NCI-H187 (cell line): ENCODE measurements at places on chromosomes 7 and 10.

- no peak for DNase-seq
These were observed 1116.7 kb downstream of the REEP3 start for GRCh38 chr10:64637939-64638338.

GRCh38 chr10:26621889-26622711 lies 75.4 kb upstream of the PDSS1 start:
- no peak for DNase-seq

DNA sequence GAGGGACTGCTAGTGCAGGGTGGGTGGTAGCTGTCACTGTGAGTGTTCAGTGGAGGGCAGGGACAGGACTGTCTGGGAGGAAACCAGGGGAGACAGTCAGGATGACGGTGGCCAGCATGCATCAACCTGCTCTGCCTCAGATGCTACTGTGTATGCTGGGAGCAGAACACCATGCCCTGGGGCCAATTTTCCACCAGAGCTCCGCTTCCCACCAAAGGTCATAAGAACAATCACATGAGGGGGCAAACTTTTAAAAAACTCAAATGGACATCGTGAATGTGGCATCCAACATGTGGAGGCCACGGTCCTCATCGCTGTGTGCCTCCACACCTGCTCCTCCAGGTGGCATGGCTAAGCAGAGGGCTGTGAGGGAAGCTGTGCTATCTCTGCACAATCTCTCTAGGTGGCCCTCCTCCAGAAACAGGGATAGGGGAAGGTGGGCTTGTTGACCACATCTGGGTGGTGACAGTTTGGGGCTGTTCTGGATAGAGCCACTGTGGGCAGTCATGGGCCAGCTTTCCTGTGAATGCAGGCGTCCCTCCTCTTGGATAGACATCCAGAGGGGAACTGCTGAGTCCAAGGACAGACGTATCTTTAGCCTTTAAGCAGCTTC lies 411.0 kb downstream of the PTPRN2 start:
- DNase-seq: no peak

DNA sequence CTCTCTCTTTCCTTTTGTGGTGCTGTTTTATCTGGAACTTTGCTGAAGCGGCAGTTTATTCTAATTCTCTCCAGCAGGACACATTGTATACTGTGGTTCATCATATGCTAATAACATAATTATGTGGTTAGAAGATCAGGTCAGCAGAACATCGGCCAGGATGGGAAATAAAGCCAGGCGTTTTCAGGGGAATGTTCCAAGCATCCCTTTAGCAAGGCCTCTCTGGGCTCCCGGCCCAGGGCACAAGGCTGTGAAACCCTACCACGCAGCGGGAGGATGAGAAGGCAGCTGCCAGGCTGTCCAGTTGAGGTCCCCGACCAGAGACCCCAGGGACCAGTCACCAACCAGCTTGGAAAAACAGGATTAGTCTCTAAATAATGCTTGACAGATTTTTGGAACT lies 112.2 kb upstream of the GALNT17 start:
- DNase-seq: no peak

- DNase-seq: no peak
These were observed 24.6 kb upstream of the AKR1B10 start for GRCh38 chr7:134502463-134503371.

- no peak for DNase-seq
These were observed 307.3 kb downstream of the SORCS1 start for GRCh38 chr10:106857213-106857612.

GRCh38 chr10:111890046-111890445 lies 293.5 kb downstream of the GPAM start:
- DNase-seq: no peak

- no peak for DNase-seq
These were observed 28.7 kb downstream of the MALRD1 start for GRCh38 chr10:19077276-19077675.

DNA sequence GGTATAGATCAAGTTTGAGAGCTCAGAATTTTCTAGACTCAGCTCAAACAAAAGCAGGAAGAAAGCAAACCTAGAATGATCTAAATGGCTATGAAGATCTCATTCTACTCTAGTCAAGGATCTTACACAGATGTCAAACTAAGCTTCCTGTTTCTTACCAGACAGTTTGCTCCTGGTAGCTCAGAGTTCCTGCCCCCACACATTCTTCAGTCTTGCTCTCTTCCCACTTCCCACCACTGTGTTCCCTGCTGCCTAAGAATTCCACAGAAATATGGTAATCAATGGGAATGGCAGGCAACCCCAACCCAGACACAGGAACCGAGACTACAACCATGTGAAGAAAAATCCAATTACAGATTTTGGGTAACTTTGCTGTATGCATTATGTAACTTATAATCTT lies 133.4 kb upstream of the PTN start:
- no peak for DNase-seq

DNA sequence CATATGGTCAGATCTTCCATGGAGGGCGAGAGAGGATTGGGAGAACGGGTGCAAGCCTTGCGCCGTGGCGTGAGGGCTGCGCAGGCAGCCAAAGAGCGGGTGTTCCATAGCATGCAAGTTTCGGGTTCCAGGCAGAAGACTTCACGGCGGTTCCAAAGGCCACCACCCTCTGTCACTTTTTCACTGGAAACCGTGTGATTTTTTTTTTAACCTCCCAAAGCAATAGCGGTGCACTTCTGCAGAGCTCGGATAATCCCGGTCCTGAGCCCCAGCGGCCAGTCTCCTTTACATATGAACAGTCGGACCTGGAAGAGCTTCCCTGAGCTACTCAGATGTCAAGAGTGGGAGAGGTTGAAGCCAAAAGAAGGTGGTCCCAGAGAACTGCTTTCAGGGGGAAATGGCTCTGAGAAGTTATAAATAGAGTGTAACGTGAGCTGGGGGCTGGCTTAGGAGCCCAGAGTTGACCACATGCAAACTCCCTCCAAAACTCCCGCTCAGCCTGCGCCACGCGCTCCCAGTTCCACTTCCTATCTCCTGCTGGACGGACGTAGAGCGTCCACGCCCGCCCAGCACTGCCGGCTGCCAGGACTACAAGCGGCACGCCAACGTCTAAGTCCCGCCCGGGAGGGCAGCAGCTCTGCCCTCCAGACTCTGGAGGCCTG lies at the start of gene MEOX2:
MEOX2 (minus strand) TSS at position 389 of the 662 bp plus-strand sequence; CDS start at position 108, 281 bp downstream.
- DNase-seq: no peak

- no peak for DNase-seq
These were observed 115.0 kb upstream of the AFAP1L2 start for GRCh38 chr10:114519306-114519669.

GRCh38 chr7:128108129-128108528 lies 76.9 kb upstream of the LRRC4 start:
- no peak for DNase-seq

- DNase-seq: no peak
These were observed 8.4 kb downstream of the SORBS1 start for GRCh38 chr10:95552679-95553342.

DNA sequence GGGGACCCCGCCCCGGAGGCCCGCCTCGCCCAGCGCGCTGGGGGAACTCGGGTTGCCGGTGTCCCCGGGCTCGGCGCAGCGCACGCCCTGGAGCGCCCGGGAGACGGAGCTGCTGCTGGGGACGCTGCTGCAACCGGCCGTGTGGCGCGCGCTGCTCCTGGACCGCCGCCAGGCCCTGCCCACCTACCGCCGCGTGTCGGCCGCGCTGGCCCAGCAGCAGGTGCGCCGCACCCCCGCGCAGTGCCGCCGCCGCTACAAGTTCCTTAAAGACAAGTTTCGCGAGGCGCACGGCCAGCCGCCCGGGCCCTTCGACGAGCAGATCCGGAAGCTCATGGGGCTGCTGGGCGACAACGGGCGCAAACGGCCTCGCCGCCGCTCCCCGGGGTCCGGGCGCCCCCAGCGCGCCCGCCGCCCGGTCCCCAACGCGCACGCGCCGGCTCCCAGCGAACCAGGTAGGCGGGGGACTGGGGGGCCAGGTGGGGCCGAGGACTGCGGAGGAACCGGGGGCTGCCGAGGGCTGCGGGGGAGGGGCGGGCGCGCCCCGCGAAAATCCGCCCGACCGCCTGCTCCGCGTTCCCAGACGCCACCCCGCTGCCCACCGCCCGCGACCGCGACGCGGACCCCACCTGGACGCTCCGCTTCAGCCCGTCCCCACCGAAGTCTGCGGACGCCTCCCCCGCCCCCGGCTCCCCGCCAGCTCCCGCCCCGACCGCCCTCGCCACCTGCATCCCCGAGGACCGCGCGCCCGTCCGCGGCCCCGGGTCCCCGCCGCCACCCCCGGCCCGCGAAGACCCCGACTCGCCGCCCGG lies 574 bp downstream of the UTF1 start:
- no peak for DNase-seq

DNA sequence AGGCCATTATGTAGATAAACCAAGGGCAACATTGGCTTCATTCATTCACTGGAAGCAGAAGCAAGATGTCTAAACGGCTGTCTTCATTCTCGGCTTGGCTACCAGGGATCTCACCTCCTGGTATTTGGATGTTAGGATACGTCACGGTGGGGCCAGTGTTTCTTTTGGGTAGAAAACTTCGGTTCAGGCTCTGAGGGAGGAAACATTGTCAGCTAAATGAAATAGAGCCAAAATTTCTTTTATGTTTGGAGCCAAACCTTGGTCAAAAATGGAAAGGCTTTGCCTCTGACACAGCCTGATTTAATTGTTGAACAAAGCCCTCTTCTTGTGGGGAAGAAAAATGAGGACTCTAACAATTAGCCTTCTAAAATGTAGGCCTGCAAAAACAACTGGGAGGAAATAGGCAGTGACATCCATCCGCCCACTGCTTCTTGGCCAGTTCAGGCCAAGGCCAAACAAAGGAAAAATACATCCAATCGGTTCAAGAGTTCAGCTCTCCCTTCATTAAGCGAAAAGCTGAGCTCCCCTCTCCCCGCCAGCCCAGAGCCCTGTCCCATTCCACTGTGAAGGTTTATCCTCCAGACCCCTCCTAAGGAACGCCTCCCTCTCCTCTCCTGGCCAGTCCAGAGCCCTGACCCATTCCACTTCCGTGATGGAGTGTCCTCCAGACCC lies 44.4 kb downstream of the PFKFB3 start:
- DNase-seq: no peak

DNA sequence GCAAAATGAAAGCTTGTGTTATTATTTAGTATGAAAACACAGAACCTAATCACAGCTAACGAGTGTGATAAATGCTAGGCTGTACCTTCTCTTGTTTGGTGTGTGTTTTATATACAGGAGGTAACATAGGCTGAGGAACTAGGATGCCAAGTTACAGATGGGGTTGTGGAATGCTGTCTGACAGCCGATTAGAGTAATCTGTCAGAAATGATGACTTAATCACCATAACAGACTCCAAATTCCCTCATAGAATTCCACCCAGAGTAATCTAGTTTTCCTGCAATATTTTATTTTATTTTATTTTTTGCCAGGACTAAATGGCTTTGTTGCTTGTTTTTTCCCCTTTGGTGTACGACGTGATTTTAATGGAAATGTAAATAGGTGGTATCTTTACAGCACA lies 221.2 kb downstream of the CELF2 start:
- no peak for DNase-seq

- no peak for DNase-seq
These were observed 270.5 kb downstream of the BICC1 start for GRCh38 chr10:58782876-58783851.

GRCh38 chr10:116665541-116666125 lies 44.9 kb downstream of the PNLIPRP2 start:
- no peak for DNase-seq

GRCh38 chr7:2336626-2337299 lies 17.9 kb upstream of the EIF3B start:
- no peak for DNase-seq

DNA sequence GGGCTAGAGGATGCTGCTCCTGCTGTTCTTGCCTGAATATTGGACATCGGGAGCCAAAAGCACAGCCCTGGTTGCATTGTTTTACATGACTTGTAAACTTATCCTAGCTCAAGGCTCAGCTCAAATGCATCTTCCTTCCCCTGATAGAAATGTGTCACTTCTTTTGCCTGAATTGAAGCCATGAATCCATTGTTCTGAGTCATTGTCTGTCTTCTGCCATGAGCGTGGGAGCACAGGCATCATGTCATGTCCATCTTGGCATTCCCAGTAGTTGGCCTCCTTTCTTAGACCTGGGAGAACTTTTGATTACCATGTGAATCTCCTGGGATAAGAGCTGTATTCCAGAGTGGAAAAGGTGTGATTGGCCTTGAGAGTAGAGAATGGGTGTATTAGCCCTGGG lies 54.1 kb upstream of the OPN4 start:
- DNase-seq: no peak

DNA sequence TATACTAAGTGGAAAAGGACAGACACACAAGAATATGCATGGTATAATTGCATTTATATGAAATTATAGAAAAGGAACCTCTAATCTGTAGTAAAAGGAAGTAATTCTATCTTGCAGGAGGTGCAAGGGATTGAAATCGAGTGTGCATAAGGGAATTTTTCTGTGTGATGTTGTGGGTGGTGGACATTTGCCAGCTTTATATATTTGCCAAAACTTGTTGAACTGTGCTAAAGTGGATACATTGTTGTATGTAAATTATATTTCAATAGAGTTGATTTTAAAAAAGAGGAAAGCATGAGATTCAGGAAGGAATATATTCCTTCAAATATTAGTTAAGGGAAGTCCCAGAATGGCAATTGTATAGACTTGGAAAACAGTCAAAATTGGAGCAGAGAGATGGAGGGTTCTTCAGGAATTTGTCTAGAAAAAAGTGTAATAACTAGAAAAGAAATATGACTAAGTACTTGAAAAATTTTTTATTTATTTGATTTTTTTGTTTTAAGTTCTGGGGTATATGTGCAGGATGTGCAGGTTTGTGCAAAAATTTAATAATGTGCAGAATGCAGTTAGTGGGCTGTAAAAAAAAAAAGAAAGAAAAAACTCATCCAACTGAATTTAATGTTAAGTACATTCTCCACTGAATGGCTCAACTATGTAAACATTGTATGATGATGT lies 96.1 kb downstream of the ARL4A start:
- DNase-seq: no peak

GRCh38 chr7:36289833-36290661 lies 99.6 kb upstream of the ANLN start:
- no peak for DNase-seq

- DNase-seq: no peak
These were observed 33.1 kb downstream of the GLRX3 start for GRCh38 chr10:130169136-130169859.

- DNase-seq: no peak
These were observed 90.2 kb upstream of the KLF6 start for GRCh38 chr10:3874990-3875841.

- DNase-seq: no peak
These were observed 11.3 kb downstream of the PI4K2A start for GRCh38 chr10:97651773-97652172.
